ENCODE measurements at places on chromosomes 2 and 18.

GRCh38 chr2:160433466-160434140 is 60.0 kb downstream of the RBMS1 start:
- DNase-seq, result no peak

DNA sequence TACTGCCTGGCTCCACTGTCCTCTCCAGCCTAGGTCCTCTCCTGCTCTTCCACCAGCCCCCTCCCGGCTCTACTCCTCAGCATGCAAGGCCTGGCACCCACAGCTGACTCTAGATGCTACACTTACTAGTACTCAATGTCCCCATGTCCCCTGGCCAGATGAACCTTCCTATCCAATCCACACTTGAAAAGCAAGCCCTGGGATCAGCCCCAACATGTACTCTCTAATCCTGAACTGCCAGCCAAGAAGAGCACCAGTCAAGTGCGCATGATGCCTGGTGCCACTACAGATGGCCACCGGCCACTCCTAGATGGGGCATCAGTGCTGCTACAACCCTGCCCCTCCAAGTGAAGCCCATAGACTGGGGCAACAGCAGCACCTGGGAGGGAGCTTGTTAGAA is 168.2 kb downstream of the STK39 start:
- no peak for DNase-seq

GRCh38 chr2:223051693-223052289 is at the start of gene KCNE4:
TSS of gene KCNE4 (plus strand) at chr2:223052190. CDS start at chr2:223052831, 641 bp downstream.
- no peak for DNase-seq

DNA sequence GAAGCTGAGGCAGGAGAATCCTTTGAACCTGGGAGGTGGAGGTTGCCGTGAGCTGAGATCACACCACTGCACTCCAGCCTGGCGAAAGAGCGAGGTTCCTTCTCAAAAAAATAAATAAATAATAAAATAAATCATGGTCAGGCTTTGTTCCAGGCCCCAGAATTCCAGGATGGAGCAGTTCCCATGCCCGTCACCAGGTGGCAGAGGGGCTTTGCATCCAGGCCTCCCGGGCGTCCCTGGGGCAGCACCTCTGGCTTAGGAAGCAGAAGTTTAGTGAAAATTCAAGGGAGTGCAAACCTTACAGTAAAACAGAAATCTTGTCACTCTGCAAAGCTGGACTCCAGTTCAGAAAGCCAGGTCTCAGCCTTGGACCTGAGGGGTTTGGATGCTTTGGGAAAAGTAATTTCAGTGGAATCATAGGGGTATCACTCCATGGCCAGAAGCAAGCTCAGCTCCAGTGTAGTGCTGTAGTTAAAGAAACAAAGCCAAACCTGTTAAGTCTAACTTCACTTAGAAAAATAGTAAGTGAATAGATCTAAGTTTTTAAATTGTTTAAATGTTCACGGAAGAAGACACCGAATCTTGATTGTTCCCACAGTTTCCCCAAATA is 512.7 kb downstream of the CMPK2 start:
- no peak for DNase-seq

DNA sequence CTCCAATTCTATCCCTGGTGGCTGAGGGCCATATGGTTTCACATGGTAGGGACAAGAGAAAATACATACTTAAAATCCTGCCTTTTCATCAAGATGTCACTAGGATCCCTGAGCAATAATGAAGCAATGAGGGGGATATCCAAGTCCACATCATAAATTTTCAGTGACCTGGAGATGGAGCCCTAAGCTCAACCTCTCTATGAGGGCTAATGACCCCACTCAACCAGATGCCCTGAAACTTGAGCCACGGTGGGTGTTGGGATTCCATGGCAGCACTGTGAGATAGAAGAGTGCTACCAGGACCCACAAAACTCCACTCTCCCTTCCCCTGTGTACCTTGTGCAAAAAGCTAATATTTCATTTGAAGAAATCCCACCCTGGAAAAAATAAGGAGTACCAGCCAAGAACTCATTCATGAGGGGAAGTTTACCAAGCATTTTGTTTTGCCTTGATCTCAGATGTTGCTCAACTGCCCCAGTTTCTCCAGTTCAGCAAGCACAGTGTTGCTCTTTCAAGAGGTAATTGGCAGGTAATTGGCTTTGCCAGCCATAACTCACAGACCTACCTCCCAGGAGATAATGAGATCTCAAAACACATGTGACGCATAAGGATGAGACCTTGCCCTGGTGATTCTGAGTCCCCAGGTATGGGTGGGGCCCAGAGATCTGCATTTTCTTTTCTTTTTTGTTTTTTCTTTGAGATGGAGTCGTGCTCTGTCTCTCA is 51.0 kb upstream of the TTC39C start:
- no peak for DNase-seq

- DNase-seq, result no peak
Observed at GRCh38 chr2:16126517-16127275, 186.3 kb downstream of the MYCN start.

- no peak for DNase-seq
Observed at GRCh38 chr18:78738076-78738690, 241.4 kb upstream of the SALL3 start.

DNA sequence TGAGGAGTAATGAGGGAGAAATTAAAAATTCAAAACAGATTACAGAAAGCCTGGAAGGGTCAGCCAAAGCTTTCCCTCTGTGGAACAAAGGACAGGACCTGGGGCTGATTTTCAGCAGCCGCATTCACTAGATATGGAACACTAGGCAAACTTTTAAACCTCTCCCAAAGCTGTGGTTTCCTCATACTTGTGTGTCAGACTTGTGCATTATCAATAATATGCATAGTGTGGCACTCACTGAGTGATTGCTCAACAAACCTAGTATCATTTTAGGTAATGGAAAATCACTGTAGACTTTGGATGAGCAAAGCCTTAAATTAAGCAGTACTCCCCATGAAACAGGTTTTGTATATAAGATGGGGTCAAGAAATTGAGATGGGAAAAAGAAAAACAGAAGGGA is 26.3 kb upstream of the IKZF2 start:
- DNase-seq, result no peak

DNA sequence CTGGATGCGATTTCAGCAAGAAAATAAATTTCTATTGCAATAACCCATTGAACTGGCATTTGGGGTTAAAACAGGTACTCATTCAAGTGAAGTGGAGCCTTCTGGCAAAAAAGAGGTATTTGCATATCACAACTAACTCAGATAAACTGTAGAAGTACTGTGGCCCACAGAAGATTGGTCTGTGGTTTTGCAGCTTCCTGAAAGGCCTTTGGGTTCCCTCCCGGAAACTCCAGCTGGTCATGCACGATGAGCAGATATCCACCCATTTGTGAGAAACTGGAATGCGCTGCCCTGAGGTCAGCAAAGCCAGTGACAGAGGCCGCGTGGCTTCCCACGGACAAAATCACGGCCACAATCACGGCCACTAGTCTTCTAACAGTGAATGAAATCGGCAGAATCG is 106.3 kb downstream of the EPHA4 start:
- DNase-seq, result no peak

DNA sequence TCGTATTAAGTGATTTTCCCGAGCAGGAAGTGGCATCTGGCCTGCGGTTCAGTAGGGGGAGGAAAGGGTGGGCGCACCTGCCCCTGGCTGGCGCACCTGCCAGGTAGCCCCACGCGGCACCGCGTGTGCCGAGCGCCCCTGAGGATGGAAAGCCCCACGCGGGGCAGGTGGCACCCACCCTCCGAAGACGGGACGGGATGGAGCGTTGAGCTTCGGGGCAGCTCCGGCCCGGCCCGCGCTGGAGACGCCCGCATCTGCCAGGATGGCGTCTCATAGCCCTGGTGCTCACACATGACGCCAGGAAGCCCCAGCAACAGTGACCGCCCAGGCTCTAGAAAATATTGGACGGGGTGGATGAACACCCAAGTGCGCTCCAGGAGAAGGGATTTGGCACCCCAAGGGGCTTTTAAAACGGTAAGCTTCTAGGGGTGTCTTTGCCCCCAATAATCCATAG is 2.5 kb upstream of the NFATC1 start:
- no peak for DNase-seq

DNA sequence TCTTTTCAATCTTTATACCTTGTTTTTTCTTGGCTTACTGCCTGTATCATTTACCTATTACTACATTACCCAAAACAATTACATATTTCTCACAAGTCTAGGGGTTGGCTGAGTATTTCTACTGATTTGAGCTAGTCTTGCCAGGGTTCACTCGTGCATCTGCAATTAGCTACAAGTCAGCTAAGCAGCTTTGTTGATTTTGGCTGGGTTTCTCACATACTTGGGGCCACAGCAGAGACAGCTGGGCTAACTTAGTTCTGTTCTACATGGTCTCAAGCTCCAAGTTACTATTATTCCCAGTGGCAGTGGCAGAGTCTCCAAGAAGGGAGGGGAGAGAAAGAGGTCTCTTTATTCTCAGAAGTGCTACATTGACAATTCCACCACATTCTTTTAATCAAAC is 54.7 kb upstream of the SP5 start:
- no peak for DNase-seq

Measured in stimulated activated CD8-positive, alpha-beta memory T cell treated with anti-CD3 and anti-CD28 coated beads, Interleukin-2, amount 100 ng/mL, for 48 hours (primary cell).